ENCODE measurements at places on chromosomes 3 and 15.

DNA sequence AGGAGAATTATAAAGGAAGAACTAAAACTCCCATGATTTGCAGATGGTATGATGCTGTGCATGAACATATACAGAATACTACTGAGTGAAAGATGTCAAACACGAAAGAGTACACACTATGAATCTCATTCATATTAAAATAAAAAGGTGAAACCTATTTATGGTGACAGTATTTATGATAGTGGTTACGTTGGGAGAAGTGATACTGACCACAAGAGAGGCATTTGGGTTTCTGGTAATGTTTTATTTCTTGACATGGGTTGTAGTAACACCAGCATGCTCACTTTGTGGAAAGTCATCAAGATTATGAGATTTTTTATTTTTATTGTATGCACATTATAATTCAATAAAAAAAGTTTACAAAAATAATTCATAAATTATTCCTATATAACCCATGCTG lies 324.0 kb downstream of the GAP43 start:
- no peak for DNase-seq

DNA sequence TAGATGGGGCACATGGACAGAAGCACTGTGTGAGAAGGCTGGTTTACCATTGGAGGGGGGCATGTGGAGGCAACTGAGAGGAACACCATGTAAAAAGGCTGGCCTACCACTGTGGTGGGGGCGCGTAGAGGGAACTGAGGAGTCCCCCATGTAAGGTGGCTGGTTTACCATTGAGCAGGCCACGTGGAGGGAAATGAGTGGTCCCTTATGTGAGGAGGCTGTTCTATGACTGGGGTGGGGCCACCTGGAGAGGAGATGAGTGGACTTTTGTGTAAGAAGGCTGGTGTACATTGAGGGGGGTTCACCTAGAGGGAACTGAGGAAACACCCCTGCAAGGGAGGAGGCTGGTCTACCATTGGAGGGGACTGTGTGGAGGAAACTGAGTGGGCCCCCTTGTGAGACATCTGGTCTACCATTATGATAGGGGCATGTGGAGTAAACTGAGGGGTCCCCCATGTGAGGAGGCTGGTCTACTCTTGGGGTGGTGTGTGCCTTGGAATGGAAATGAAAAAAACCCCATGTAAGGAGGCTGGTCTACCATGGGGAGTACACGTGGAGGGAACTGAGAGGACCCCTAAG lies 156.9 kb downstream of the FBLN2 start:
- no peak for DNase-seq

DNA sequence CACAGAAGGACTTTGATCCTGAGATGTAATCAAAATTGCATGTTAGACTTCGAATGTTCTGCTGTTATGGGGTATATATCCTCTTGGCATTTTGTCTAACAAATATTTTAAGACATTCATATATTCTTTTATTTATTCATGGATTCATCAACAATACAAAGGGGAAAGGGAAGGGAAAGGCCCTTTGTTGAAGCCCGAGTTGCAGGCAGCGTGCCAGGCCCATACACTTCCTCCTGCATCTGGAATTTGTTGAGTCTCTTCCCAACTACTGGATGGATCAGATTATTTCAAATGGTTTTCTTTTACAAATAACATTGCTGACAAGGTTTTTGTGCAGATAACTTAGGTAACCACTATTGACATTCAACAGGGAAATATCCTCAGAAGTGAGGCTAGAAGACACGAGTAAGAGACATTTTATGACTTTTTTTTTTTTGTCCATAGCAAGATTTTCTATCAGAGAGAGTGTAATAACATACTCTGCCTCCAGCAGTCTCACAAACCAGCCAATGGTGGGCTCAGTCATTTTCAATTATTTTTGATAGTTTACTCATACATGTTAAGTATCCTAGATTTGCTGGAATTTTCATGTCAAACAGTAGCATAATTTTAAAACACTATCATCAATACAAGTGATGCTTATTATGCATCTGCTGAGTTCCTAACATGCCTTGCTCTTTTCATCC lies 94.3 kb downstream of the RPL39L start:
- DNase-seq = peak; percentile 49

GRCh38 chr3:127691489-127691888 lies 18.7 kb downstream of the ABTB1 start:
- DNase-seq = no peak

DNA sequence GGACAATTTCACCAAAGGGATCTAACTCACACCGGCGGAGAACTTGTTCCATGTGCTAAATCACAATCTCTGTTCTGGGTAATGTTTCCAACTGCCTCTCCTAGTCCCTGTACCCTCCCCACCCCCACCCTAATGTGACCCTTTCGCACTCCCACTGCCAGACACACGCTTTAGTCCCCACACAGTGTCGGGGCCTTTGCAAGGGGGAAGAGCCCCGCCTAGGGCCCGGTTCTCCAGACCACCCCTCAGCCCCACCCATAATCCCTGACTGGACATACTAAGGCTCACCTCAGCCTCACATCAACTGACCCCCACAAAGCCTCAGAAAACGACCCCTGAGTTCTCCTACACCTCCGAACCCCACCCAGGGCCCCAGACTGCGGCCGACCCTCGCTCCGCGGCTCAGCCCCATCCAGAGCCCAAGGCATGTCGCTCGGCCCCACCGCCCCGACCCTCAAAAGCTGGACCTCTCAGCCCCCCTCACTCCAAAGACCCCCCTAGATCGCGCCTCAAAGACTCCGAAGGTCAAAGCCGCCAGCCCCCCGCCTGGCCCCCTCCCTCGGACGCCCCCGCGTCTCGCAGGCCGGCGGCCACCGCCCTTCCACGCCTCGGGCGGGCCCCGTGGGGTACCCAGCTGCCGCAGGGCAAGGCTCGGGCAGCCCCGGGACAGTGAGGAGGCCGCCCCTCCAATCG lies 72.0 kb upstream of the MAP4 start:
- no peak for DNase-seq

DNA sequence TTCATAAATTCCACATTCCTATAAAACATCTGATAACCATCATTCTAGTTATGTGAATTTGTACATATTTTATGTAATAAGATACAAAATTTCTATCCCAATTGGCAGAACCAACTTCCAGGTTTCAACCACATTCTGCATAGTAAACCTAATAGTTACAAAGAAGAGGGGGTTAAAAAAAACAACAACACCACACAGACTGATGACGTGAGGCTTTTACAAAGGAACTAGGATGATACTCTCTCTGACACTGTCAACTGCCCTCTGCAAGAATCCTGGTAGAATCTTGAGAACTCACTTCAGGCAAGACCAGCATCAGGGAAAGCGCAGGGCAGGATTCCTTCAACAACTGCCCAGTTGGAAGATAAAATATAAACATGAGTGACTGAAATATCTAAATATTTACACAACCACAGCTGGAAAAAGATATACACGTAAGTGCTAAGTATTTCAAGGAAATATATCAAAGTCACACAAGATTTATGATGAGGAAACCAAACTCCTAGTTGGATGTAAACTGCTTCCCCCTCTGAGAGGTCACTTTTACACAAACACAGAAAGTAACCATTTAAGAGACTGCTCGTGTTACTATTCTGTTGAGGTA lies 816.4 kb downstream of the ROBO1 start:
- no peak for DNase-seq

DNA sequence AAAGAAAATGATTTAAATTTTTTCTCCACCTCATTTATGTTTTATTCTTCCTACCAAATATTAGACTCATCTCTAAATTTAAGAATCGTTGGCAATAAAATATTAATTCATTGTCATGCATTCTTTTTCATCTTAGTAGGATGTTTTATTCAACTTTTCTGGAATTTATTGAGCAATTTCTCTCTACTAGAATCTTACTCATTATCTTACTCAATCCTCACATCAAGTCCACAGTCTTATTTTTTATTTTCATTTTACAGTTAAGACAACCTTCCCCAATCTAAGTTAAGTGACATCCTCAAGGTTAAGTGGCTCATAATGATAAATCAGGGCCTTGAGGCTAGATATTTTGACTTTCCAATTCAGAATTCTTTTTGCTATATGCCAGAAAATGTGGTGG lies 15.9 kb upstream of the ALDH1A2 start:
- no peak for DNase-seq

DNA sequence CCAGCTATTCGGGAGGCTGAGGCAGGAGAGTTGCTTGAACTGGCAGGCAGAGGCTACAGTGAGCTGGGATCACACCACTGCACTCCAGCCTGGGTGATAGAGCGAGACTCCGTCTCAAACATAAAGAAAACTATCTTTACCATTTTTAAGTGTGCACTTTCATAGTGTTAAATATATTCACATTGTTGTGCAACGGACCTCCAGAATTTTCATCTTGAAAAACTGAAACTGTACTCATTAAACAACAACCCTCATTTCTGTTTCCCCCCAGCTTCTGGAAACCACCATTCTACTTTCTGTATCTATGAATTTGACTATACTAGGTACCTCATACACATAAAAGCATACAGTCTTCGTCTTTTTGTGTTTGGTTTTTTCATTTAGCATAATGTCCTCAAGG lies 375.1 kb downstream of the SHQ1 start:
- no peak for DNase-seq

DNA sequence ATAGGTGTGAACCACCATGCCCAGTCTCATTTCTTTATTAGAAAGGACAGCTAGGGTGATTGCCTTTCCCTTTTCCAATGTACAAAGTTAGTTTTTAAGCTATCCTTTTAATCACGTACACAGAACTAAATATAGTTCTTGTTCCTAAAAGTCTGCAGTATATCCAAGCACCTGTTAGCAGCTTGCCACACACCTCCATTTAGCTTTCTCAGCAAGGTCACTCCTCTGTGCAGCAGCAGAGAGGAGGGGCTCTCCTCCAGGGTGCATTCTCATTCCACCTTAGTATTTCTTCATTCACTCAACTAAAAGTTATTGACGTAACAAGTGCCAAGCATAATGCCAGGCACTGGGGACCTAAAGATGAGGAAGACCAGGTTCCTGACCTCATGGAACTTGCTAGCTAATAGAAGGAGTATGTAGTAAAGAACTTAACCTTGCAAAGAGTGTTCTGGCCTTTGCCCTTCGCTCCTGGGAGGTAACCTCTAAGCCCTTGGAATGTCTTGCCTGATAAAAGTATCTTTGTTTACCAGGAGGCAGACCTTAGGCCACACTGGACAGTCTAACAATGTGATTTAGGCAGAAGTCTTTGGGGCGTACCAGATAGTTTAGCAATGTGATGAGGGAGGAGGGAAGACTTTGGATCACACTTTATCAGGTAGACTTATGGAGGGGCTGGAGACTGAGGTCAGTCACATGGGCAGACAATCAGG lies 12.7 kb upstream of the PTPN9 start:
- DNase-seq = no peak

- DNase-seq = no peak
Measured at GRCh38 chr3:154775821-154776548, 304.1 kb upstream of the MME start.

- no peak for DNase-seq
Measured at GRCh38 chr15:69469467-69470201, 17.0 kb downstream of the RPLP1 start.

DNA sequence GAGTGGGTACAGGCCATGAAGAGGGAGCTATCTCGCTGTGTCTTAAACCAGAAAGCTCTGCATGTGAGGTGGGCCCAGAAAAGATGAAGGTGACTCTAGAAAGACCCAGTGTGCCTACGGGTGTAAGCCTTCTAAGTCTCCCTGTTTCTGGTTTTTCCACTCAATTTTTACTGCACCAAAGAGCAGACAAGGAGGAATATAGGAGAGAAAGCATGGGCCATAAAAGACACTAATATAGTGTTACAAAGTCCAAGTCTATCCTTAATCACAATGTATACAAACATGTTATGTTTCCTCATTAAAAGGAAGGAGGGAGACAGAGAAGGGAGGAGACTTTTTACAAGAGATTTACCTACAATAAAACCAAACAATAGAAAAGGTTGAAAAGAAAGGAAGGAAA lies 24.1 kb upstream of the ZKSCAN7 start:
- DNase-seq = no peak

GRCh38 chr3:21894459-21895340 lies 143.7 kb upstream of the ZNF385D start:
- DNase-seq = peak; percentile 54

DNA sequence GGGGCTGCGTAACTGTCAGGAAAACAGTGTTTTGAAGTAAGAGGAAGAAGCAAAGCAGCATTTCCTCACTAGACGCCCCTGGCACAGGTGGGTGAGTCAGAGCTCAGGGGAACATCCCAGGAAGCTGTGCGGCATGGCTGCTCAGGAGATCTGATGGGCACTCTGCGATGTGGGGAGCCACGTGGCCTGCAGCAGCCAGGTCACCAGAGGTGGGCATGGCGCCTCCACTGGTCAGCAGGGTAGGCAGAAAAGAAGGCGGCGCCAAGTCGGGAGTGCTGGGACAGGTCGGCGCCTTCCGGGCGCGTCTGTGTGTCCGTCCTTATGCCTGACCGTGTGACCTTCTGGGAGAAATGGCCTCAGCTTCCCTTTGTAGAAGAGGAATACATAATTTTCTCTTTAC lies 249.9 kb upstream of the ST8SIA2 start:
- no peak for DNase-seq

DNA sequence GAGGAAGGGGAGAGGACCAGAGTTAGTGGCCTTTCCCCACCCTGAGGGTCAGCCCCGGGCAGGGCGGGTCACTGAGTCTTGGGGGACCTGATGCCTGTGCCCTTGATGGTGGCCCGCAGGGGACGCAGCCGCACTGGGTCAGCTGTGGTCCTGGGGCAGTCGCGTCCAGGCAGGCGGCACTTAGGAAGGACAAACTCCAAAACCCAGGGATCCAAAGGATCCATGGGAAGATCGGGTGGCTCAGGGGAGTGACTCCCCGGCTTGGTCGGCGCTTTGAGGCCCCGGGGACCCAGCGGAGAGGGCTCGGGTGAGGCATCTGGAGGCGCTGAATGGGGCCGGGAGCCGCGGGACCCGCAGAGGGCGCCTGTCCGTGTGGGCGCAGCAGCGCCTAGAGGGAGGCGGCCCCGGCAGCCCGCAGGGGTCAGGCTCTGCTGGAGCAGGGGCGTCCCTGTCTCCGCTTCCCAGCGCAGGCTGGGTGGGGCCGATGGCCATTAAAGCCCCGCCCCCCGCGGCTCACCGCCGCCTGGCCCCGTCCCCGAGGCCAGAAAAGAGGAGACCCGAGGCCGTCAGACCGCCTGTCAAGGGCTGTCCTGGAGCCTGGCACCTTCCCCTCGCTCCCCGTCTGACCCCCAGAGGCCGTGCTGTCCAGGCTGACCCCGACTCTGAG lies 17.5 kb downstream of the CIDEC start:
- peak; percentile 45 for DNase-seq

GRCh38 chr3:178969004-178969700 lies 102.5 kb downstream of the ZMAT3 start:
- DNase-seq = no peak

All from cardiac fibroblast (primary cell).